ENCODE measurements at places on chromosomes 2 and 18. TPM values are rescaled to one million over a fixed set of nuclear protein-coding genes. Genes with fewer than 3 reads are reported as not detected.
A peak's percentile ranks its signal among the peaks of the same experiment; 100 is the strongest.

DNA sequence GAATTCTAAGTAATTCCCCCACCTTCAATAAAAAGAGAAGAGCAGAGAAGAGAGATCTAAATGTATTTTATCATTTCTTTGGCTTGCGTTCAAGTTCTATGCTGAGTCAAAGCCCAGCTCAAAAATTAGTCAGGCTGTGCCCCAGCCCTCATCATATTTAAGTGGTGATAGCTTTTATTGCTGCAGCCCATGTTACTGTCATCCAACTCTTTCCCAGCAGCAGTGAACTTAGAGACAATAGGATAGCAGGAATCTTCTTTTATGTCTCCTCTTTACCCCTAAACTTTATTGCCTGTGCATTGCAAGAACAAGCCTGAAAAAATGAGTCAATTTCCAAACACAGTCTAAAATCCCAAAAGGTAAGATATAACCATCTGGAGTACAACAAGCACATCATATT lies 1599.3 kb upstream of the PIK3C3 start:
- DNase-seq: no peak

DNA sequence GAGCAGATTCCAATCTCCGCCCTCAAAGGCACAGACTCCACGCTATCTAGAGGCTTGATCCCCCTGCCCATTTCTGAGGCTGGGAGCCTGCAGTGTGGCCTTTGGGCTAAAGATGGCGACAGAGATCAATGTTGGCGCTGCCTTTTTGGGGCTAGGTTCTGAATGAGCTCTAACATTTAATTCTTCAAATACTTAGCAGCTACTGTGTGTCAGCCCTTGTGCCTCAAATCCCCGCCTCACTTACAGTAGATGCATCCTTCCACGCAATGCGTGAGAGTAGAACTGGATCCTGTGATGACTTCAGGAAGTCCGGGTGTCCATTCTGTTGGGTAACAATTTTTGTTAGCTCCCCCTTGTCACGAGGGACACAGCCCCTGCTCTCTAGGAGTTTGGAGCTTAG lies 12.4 kb downstream of the IL1F10 start:
- DNase-seq: peak; percentile 65

GRCh38 chr2:197307236-197307932 lies 3.2 kb downstream of the ANKRD44 start:
- no peak for DNase-seq

- no peak for DNase-seq
Observed at GRCh38 chr2:237558961-237559641, 7.3 kb upstream of the PRLH start.

- DNase-seq: no peak
Observed at GRCh38 chr2:78024996-78025395, 502.8 kb upstream of the LRRTM4 start.

- no peak for DNase-seq
Observed at GRCh38 chr2:31967790-31968189, 43.0 kb downstream of the MEMO1 start.

DNA sequence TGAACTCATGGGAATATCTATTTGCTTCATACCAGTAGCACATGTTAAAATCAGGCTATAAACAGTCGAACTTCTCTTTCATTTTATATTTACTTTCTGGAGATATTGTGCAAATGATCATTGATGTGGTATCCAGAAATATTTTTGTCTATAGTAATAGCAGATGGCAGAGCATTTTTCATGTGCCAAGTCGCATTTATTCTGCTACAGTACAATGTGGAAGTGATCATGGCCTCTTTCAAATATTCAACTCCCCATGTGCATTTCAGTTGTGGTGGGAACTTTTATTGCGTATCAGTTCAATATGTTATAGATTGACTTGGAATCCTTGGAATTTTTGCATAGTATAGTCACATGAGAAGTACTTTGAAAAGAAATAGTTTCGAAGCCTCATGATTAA lies 57.4 kb downstream of the RHBDD1 start:
- no peak for DNase-seq

- no peak for DNase-seq
Observed at GRCh38 chr2:63984606-63985359, 34.4 kb downstream of the VPS54 start.

Gene XIRP2
- total RNA-seq: not detected

GRCh38 chr2:28356095-28356911 lies 36.4 kb upstream of the FOSL2 start:
- DNase-seq: peak; percentile 67

Gene TAF4B
- total RNA-seq: 3.8 TPM

GRCh38 chr2:150378686-150379085 lies 108.8 kb downstream of the RND3 start:
- DNase-seq: no peak

Gene COL4A4
- 0.11 TPM for total RNA-seq

GRCh38 chr2:47295981-47296635 lies 106.8 kb upstream of the MSH2 start:
- no peak for DNase-seq

Gene CROCC2
- 0.32 TPM for total RNA-seq

GRCh38 chr18:22309191-22309590 lies 108.5 kb downstream of the CTAGE1 start:
- no peak for DNase-seq

DNA sequence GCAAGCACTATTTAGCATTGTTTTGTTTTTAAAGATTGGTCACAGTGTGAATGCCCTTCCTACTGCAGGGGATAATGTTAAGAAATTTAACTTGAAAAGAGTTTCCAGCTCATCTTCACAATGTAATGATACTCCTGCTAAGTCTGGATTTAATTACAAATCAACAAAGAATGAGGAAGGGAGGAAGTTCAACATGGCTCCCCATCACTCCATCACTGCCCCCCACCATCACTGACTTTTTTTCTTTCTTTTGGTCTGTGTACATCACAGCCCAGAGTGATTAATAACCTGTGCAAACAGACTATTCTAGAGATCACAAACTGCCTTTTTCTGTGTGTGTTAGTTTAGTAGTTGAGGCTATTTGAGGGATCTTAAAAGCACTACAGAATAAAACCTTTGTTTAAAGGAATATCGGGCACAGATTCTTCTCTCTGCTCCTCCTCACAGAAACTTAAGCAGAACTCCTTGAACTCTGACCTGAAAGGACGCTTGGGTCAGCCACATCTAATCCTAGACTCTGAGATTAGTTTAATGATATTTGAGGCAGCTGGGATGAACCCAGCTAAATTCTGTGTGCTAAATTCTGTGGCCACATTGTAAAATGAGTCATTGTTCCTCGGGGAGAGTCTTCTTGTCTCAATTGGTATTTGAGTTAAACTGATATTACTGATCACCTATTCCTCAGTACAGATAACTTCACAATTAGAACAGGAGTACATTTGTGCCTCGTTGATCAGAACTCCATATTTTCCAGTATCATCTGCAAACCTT lies 47.8 kb downstream of the SATB2 start:
- DNase-seq: no peak

All from mesothelial cell of epicardium (in vitro differentiated cells).